Lower lobe of right lung (tissue), 2 donors: ENCODE measurements at places on chromosomes 13 and 19.

DNA sequence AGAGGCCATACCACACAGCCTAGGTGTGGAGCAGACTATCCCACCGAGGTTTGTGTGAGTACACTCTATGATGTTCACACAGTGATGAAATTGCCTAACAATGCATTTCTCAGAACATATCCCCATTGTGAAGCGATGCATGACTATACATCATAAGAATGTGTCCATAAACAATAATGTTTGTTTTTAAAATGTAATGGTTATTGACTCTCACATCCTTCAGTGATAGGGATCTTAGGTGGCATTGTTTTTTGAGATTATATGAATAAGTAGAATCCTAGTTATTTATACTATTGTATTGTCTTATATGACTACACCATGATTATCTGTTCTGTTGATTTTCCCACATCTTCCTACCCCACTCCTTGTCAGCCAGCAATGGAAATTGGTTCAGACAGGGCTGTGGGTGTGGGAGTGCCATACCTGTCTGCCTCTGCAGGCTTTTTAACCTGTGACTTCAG lies 13.6 kb downstream of the CCNA1 start:
- no peak for DNase-seq

GRCh38 chr19:37977992-37978391 lies 71.0 kb downstream of the SIPA1L3 start:
- no peak for DNase-seq

GRCh38 chr19:40597329-40597838 lies 3.8 kb upstream of the LTBP4 start:
- DNase-seq, result no peak

- DNase-seq, result no peak
Measured at GRCh38 chr19:42540071-42540553, 11.8 kb upstream of the CEACAM1 start.

DNA sequence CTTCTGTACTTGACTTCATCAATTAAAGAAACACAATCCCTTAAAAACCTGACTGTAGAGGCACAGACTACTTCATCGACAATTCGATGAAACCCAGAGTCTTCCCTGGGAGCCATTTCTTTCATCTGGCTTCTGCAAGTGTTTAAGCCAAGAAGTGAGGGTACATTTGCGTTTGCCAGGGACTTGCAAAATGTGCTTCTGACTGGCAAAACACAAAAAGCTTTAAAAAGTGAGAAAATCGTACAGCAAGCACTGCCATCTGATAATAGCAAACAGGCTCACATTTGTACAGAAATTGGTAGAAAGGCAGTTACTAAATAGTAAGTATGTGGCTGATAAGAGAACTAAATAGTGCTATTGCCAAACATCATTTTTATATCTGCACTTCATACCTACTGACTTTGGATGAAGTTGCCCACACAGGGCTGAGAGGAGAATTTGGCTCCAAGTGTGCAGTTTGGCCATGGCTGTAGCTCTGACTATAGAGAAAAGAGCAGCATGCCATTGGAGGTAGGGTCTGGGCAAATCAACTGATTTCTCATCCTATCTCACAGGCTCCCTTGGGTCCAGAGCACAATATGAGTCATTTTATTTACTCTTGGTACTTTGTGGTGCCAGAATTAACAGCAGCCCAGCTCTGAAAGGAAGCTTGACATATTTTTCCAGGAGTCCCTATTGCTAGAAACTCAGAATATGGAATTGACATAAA lies 358.1 kb downstream of the OXGR1 start:
- no peak for DNase-seq
